ENCODE measurements at places on chromosomes 3 and 15. TPM values are rescaled to one million over a fixed set of nuclear protein-coding genes. Genes with fewer than 3 reads are reported as not detected.

The GOLGA8O gene
- polyA plus RNA-seq: not detected

The PSTPIP1 gene
- polyA plus RNA-seq: 3.0 TPM

The WDR72 gene
- polyA plus RNA-seq: 1.6 TPM

The B3GNT5 gene
- polyA plus RNA-seq: 1.7 TPM

The FGF7 gene
- polyA plus RNA-seq: not detected
